ENCODE measurements at places on chromosomes 11 and 22.

DNA sequence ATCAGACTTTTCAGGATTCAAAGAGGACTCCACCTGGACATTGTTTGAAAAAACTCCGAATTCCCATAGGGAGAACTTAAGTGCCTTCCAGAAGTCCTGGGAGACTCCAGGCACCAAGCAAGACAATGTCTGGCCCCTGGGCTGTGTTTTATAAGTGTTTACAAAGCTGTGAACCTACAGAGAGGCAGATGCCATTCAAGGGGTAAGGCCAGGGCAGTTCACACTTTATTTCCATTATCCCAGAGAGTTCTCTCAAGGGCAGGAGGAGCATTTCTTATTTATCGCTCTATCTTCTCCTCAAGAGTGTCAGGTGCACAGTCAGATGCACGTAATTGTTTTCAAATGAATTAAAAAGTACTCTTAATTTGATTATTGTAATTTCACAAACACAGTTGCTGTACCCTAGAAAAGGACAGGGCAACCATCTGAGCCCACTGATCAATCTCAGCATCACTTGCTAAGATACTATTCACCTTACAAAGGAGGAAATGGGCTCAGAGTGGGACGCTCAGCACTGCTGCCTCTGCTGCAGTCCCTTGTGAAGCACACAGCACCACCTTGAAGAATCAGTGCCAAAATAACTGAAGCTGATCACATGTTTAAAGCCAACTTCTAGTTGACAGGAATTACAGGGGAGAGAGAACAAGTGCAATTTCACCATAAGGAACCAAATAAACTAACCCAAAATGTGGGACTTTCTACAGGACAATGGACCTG, 35.0 kb downstream of the RASSF10 start:
- no peak for DNase-seq

DNA sequence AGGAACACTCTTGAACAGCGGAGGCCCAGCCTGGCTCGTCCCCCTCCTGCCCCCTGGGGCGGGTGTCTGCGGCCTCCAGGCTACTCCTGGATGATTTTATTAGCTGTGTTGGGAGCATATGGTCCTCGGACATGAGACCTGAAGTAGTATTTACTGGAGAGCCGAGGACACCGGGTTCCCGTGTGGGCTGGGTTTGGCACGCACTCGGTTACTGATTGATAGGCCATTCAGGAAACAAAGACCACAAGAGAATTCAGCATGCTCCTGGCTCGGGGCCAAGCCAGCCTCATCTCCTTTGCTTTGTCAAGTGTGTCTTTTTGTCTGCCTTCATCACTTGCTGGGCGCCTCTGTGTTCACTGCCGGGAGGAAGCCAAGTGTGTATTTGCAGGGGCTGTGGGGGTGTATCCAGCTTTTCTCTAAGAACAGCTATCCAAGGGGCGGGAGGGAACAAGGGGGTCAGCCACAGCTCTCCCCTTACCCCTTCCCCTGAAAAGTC, 9.7 kb downstream of the FXYD2 start:
- peak; percentile 95 for DNase-seq

DNA sequence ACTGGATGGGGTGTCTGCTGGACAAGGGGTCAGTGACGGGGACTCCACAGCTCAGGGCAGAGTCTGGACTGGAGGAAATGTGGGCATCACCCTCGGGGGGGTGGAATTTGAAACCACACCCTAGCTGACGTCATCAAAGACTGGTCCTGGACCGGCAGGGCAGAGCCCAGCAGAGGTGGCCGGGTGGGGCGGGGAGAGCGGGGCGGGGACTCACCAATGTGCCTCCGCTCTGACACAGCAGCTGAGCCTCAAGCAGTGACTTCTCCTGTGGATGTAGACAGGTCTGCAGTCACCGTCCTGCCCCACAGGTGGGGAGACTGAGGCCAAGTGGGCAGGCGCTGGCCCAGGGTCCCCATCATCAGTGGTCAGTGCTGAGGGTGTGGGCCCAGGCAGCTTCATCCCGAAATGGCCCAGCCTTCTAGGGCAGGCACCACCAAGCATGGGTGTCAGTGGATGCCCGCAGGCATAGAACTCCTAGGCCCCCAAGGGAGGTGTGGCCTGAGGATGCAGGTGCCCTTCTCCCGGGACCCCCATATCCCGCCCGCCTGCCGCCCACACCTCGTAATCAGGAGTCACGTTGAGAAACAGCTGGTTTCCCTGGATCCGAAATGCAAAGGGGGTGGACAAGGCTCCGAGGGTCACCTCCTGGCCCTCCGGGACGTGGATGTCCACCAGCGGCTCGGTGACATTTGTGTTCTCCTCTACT, 603 bp downstream of the CDHR5 start:
- DNase-seq, result no peak

DNA sequence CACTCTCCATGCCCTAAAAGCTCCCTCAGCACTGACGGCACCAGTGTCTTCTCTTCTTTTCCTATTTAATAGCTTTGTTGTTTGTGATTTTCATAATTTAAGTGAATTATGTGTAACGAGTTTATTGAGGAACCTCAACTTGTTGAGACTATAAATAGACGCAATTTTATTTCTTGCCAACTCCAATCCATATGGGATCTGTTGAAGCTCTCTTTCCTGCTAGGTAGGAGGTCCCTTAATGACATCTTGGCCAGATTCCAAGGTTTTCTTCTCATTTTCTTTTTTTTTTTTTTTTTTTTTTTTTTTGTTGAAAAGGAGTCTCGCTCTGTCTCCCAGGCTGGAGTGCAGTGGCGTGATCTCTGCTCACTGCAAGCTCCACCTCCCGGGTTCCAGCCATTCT, 14.2 kb downstream of the RTL6 start:
- no peak for DNase-seq

- no peak for DNase-seq
These were observed 34.0 kb downstream of the UQCR10 start for GRCh38 chr22:29801153-29801552.
